ENCODE measurements at places on chromosomes 16 and 17.

- no peak for DNase-seq
Observed at GRCh38 chr17:31493656-31494155, 102.2 kb downstream of the RAB11FIP4 start.

DNA sequence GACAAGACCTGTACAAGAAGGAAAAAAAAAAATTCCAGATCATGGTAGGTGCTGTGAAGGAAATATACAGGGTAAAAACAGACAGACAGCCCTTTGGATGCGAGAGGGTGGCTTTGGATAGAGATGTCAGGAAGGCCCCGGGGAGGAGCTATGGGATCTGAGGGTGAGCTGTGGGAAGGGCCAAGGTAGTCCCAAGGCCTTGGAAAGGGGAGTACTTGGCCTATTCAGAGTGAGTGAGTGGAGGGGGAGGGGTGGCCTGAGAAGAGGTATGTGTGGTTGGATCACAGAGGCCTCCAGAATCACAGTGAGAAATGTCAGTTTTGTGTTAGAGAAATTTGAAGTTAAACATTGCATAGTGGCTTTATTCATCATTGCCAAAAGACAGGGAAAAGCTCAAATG is 31.2 kb upstream of the AKTIP start:
- no peak for DNase-seq

DNA sequence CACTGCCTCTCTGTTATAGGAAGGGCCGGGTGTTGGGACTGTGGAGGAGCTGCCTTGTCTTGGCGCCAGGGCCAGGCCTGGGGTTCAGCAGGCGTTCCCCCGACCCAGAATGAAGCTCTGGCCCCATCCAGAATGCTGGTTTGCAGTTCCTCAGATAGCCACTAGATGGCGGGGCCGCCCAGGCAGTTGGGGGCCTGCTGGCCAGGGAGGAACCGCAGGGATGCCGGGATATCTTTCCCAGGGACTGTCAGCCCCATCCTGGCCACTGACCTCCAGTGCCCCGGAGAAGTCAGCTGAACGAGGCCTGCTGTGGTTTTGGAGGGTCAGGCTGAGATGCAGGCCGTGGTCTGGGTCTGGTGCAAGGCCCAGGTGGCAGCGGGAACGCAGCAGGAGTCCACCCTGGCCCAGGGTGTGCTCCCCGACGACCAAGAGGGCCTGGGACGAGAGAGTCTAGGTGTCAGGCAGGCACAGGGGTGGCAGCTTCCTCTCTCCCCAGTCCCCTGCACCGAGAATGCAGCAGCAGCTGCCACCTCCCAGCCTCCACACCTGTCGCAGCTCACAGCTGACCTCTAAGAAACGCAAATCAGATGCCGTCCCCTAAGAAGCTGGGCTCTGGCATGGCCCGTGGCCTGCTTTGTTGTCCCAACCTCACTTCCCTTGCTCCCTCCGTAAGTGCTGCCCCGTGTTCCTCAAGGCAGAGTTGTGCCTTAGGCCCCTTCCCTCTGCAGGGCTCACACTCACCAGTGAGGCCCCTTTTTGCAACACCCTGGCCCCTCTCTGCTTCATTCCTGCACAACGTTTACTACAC is 51.2 kb downstream of the RMI2 start:
- peak; percentile 78 for DNase-seq

DNA sequence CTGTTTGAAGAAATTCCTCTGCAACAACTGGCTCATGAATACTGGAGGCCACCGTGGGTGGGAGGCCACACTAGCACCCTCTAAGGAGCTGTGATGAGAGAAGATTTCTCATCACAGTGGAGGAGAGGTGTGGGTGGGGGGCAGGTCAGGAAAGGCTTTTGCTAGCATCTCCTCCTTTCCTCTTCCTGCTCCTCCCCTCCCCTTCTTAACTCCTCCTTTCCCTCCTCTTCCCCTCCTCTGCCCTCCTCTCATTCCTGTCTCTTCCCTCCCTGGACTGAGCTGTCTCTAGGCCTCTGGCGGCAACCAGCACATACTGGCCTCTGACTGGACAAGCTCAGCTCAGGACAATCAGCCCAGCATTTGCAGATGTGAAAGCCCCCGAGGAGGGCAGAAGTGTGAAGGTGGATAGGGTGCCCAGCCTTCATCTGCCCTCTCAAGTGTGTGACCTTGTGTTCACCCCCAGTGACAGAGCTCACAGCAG is 19.0 kb upstream of the LHX1 start:
- no peak for DNase-seq

GRCh38 chr17:76048711-76049110 is 21.6 kb upstream of the EVPL start:
- no peak for DNase-seq

- no peak for DNase-seq
Observed at GRCh38 chr17:77681861-77682260, 276.6 kb upstream of the TNRC6C start.

DNA sequence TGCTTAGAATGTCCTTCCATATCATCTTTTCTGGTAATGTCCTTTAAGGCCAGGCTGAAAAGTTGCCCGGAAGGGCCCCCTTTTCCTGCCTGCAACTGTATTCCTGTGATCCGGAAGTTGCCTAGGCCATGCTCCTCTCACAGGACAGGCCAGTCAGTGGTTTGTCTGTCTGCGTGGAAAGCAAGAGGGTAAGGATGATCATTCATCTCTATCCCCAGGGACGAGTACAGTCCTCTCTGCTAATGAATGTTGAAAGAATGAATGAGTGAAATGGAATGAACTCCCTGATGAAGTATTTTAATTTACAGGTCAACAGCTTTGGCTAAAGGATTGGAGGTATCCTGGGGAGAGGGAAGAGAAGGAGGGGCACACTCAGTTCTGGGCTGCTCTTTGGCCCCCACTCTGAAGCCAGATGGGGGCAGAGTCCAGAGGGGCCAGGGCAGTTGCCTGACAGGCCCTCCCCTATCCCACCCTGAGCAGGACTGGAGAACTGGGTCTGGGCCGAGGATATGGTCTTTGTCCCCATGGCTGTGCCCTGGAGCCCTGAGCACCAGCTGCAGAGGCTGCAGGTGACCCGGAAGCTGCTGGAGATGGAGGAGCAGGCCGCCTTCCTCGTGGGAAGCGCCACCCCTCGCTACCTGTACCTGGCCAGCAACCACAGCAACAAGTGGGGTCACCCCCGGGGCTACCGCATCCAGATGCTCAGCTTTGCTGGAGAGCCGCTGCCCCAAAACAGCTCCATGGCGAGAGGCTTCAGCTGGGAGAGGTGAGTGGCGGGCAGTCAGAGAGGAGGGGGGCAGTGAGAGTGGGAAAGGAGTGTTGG is 3.2 kb downstream of the AOC3 start:
- no peak for DNase-seq

Measured in stimulated activated CD4-positive, alpha-beta T cell treated with anti-CD3 and anti-CD28 coated beads, Interleukin-2, amount 100 ng/mL, for 48 hours (primary cell).